ENCODE measurements at places on chromosomes 7 and 10.
A peak's percentile ranks its signal among the peaks of the same experiment; 100 is the strongest.

DNA sequence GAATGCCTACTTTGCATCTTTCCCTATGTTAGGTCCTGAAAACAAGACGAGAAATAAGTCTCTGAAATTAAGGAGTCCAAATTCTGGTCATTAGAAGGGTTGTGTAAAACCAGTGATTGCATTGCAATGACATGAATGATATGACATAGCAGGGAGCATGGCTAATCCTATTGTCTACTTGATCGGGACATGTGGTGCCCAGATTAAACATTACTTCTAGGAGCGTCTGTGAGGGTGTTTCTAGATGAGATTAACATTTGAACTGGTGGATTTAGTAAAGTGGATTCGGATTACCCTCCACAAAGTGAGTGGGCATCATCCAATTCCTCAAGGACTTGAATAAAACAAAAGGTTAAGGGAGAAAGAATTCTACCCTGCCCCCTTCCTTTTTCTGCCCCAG, 434.9 kb upstream of the KLF6 start:
- DNase-seq, result no peak

GRCh38 chr10:48214716-48215485, 59.6 kb downstream of the FRMPD2 start:
- DNase-seq, result no peak

DNA sequence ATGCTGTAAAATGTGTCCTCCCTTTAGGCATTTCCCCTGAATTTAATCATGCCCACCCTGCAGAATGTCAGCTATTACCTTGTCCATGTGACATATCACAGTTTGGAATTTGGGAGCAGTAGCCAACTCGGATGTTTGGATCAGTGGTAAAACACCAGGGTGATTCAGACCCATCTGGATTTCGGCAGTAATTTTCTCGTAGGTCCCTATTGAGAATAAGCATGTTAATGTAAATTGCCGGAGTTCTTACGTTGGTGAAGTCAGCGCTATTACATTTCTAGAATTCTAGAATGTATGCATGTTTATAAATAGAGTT, 44.1 kb downstream of the HGF start:
- DNase-seq, result no peak

GRCh38 chr7:105364684-105365083, 24.0 kb downstream of the SRPK2 start:
- DNase-seq, result no peak

DNA sequence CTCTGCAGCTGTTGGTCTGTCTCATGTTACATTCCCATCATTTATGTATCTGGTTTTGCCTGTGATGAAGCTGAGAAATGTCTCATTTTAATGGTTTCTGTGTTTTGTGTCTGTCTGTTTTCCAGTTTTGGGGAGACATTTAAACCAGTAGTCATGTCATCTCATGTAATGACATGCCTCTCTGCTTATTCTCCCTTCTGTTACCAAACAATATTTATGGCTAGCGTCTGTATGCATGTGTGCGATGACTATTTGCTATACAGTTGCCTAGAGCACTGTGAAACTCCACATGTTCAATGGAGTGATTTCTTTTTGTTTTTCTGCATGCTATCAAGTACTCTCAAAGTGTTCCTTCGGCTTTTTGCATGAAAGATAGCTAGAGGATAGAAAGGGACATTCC, 132.0 kb downstream of the ST7 start:
- DNase-seq, result no peak

- DNase-seq, result no peak
Observed at GRCh38 chr10:115969591-115969990, 303.4 kb downstream of the GFRA1 start.

DNA sequence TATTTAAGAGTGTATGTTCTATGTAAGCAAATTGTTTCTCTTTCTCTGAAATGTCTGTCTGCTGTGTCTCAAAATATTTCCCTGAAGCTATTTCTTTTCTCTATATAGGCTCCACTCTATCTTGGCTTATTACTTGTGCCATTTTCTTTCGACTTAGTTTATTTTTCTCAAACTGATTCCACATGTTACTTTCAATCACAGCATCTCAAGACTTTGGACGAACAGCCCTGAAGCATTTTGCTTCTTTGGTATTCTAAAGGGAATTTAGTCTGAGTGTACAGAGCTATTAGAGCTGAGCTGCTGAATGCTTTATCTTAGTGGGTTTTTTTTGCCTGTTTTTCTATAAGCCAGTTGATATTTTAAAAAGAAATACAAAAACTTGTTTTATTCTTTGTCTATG, 95.7 kb downstream of the PLXDC2 start:
- no peak for DNase-seq

GRCh38 chr7:7272294-7272693, 90.0 kb downstream of the C1GALT1 start:
- no peak for DNase-seq

- no peak for DNase-seq
Observed at GRCh38 chr10:3526727-3527501, 258.1 kb downstream of the KLF6 start.

- no peak for DNase-seq
Observed at GRCh38 chr10:113496111-113497109, 56.4 kb upstream of the HABP2 start.

- no peak for DNase-seq
Observed at GRCh38 chr7:83486536-83486935, 162.4 kb downstream of the SEMA3E start.

- DNase-seq, result no peak
Observed at GRCh38 chr10:12724807-12725579, 276.5 kb downstream of the CCDC3 start.

DNA sequence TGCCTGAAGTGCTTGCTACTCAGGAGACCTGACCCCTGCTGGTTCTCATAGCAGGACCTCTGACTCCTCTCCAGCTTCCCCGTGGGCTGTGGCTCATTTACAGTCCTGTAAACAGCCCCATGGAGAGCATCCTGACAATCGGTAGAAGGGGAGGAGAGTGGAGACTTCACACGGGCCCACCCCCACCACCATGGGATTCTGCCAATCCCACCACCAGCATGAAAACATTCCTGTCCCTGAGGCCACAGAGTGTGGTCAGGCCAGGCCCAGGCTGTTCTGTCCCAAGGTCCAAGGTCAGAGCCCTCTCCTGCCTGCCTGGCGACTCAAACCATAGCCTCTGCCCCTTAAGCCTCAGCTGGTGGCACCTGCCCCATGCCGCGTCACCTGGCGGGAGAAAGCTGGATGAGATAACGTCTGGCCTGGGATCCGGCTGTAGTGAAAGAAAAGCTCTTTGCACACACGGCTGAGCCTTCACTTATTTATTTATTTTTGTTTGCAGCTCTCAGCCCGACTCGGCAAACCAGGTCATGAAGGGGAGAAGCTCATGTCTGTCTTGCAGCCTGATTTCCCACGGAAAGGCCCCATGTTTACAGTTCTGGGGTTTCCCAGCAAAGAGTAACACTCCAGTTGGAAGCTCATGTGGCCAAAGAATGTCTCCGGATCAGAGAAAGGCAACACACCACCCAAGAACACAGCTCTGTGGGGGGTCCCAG, 293.6 kb upstream of the ZMIZ1 start:
- no peak for DNase-seq

- DNase-seq, result peak; percentile 12
Observed at GRCh38 chr7:29924684-29925083, 64.9 kb downstream of the SCRN1 start.

DNA sequence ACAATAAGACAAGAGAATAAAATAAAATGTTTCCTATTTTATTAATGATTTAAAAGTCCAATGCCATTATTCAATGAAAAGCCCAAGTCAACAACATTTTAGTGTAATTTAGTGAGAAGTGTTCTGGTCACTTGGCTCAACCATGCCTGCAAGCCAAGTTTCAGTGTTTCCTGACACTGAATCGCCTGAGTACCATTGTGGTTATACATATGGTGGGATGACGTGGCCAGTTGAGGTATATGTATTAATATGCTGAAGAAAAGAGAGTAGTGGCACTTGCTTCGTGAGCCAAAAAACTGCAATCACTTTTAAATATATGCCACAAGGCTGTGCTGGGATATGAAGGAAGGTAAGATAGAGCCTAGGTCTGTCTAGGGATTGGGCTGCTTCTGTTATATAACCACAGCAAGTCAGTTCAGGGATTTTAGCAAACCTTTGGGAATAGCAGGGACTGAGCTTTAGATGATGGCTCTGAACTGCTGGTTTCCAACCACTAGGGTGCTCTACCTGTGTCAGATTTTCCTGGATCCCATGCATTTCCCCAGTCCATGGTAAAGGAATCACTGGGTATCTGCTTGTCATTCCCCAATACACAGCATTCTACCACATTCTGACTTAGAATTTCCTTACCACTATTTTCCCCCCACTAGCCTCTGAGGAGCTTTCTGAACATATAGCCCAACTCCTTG, 214.0 kb upstream of the PRPS1L1 start:
- DNase-seq, result no peak

DNA sequence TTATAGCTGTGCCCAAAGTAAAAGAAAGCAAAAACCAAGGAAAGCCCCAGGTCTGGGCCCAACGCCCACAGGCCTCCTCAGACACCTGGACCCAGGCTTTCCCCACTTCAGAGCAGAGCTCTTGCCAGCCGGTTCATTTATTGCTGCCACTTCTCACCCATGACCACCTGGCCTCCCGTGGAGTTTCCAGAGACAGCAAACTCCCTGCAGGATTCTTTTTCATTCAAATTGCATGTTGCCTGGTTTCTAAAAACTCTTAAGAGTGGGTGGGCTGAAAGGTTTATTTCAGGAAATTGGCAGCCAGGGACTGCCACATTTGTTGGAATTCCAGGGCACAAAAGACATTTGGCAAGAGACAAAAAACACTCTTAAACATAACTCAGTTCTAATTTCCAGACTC, 4.7 kb downstream of the VOPP1 start:
- no peak for DNase-seq

DNA sequence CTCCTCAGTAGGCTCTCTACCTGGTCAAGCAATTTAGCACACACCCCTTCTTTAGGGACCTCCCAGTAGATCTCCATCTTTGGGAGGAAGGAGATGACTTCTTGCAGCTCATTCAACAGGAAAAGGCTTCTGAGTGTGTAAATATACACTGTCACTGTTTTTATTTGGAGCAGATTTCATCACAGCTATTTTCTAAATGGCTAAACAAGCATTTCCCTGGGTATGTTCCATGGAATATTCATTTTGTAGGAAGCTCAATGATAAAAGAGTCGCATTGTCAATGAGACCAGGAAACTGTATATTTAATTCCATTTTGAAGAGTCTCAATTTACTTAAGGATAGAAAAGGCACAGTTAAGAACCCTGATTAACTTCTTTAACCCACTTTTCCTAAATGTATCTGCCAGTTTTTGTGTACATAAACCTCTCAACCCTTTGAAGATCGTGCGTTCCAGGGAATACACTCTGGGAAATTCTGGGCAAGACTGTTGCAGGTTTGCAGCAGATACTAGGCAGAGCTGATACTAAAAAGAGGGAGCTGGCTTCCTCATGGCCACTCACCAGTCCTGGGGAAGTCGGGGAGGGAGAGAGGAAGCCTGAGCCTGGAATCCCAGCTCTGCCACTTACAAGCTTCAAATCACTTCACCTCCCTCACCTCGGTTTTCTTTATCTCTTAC, 10.1 kb downstream of the LGI1 start:
- no peak for DNase-seq

DNA sequence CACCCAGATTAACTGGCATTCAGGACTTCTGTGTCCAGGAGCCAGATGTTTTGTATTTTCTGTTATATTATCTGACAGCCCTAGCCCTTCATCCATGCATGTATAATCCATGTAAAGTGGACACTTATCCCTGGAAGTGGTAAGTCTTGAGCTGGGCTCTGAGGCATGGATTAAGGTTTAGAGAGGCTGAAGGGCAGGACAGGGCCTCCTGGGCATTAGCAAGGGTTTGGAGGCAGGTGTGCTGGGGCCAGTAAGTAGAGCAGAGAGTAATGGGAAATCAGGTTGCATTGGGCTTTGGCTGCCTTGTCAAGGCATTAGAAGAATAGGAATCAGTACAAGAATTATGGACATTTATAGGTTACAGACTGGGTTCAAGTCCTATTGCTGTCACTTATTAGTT, 138.0 kb downstream of the DYNC1I1 start:
- DNase-seq, result no peak

- DNase-seq, result no peak
Observed at GRCh38 chr7:116315803-116316202, 105.5 kb downstream of the TES start.

DNA sequence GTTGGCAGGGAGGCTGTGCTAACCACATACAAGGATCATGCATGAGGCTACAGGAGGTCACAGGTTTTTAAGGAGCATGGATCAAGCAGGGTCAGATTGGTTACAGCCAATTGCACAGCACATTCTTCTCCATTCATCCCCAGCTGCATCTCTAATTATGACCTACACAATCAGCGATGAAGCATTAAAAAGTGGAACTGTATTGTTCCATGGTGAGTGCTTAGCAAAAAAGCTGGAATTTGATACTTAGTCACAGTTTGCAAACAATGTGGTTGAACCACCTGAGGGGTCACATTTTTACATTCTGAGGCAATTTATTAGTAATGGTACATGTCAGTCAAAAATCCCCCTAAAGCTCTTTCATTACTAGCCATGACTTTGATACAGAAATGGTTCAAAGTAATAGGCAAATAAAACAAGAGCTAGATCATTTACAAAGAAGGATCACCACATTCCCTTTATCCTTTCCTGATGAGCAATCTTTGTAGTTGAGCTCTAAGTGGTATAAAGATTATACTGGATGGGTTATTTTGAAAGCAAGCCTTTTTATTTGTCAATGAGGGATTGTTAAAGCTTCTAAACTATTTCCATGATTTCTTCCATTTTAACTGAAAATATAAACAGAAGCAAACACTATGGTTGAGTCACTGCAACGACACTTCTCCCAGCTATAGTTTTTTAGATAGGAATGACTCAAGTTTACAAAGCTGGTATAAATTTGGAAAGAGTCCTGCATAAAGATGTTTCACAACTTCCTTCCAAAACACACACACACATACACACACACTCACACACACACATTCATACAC, 217.8 kb upstream of the SEMA3A start:
- no peak for DNase-seq

GRCh38 chr10:122263971-122264370, 7.1 kb upstream of the BTBD16 start:
- no peak for DNase-seq

GRCh38 chr10:127679642-127680255, 57.2 kb upstream of the FOXI2 start:
- no peak for DNase-seq

- DNase-seq, result no peak
Observed at GRCh38 chr7:140649556-140650205, 9.1 kb upstream of the DENND2A start.

- no peak for DNase-seq
Observed at GRCh38 chr7:81776161-81776560, 6.3 kb upstream of the HGF start.

Data from stimulated activated CD4-positive, alpha-beta T cell treated with anti-CD3 and anti-CD28 coated beads, Interleukin-4, amount 100 ng/mL, for 48 hours (primary cell).